ENCODE measurements at places on chromosomes 4 and X.

DNA sequence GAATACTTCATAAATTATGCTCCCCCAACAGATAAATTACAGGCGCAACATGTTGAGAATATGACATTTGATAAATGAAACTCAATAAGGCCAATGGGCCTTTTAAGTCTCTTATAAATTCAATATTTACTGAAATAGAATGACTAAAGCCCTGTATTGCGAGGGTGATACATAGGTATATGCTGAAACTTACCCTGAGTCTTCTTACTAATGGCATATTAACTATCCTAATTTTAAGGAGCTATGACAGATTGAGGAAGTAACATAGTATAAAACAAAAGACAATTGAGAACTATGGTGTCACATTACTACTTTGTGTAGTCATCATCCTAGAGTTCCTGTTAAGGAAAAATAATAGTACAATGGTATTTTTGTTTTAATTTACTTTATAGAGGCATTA is 440.7 kb downstream of the IL15 start:
- no peak for DNase-seq

- DNase-seq, result no peak
These were observed 97.6 kb downstream of the HMX1 start for GRCh38 chr4:8774071-8774470.

GRCh38 chrX:16916561-16916960 is 29.9 kb upstream of the REPS2 start:
- no peak for DNase-seq

DNA sequence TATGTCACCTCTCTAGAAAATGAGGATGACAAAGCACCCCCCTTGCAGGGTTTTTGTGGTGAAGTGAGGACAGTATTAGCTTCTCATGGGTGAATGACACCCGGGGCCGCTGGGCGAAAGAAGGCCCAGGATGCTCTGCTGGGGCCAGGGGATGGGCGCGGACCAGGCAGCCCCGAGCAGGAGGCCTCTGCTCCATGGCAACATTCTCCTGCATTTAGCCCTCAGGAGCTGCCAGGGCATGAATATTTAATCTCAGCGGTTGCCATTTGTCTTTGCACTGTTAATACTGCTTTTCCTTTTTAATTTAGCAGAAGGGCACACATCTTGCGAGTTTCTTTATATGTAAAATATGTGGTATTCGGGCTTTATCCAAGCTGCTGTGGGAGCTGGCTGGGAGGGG is 30.3 kb upstream of the PSAPL1 start:
- DNase-seq, result no peak

DNA sequence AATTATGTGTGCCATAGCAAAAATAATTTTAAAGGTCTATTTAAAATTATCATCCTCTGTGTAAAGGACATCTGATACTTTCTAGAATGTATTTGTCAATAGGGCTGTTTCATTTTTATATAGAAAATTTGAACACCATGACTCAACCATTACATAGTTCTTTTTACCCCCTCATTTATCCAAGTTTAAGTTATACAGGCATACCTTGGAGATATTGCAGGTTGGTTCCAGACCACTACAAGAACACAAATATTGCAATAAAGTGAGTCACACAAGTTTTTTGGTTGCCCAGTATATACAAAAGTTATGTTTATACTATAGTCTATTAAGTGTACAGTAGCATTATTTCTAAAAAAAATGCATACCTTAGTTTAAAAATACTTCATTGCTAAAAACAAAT is 130.4 kb downstream of the MSL3 start:
- no peak for DNase-seq

DNA sequence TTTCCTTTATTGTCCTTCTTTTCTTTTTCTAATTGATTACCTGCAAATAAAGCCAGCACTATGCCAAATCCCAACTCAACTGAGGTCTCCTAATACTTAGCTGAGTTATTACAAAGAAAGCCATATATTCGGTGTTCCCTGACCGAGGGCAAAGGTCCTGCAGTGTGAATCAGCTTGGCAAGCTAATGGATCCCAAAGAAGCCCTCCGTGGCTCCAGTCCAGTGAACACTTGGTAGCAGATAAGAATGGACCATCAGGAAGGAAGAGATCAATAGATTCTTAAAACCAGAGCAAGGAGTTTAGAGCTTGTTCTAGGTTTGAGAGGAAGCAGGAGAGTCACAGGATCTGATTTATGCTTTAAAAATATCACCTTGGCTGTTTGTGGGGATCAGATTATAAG is 8.5 kb downstream of the LDB2 start:
- DNase-seq, result no peak
